ENCODE measurements at places on chromosomes 11 and 22.
A peak's percentile ranks its signal among the peaks of the same experiment; 100 is the strongest.

DNA sequence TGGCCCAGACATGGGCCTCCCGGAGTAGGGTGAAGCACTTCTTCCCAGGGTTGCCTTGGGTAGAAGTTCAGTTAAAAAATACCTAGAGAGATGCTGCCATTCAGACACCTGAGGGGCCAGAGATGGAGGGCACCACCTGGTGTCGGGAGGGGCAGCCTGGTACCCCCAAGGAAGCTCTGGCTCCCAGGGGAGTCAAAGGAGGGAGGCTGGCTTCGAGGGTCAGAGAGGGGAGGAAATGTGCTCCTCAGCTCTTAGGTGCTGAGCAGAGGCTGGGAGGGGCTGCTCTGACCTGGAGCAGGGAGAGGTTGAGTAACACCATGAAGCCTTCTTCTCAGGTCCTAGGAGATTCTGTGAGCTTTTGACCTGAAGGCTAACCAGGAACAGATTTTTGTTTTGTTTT, 1.1 kb downstream of the USP35 start:
- no peak for DNase-seq

- DNase-seq: no peak
Observed at GRCh38 chr22:47944941-47945340, 1182.5 kb downstream of the TBC1D22A start.

- no peak for DNase-seq
Observed at GRCh38 chr22:17176715-17177114, 17.6 kb upstream of the HDHD5 start.

GRCh38 chr11:78594814-78595213, 20.1 kb upstream of the NARS2 start:
- DNase-seq: no peak

GRCh38 chr22:22870577-22871404, 16.8 kb upstream of the IGLL5 start:
- DNase-seq: no peak

DNA sequence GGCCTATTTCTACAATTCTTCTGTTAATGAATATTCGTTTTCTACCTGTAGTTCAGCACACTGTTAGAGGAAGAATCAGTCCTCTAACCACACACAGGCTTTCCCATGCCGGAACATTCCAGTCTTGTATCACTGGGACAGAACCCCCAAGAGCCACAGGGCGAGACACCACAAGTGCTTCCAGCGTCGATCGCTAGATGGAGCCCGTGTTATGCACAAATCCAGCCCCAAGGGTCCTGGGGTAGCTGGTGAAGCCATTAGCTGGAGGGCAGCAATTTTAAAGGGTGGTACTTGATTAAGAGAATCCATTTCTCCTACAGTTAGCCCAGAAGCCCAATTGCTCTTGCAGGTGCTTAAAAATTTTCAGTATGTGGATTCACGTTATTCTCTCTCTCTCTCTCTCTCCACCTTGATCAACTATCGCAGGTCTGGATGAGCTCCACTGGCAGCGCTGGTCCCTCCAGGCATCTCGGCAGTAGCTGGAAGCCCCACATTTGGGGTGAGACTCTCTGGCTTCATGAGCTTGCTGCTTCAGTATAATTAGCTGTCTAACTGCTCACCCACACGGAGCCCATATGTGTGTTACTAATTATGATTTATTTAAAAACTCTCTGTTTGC, 148.2 kb upstream of the SNX19 start:
- DNase-seq: no peak

- DNase-seq: no peak
Observed at GRCh38 chr11:16309226-16309625, 47.1 kb downstream of the SOX6 start.

DNA sequence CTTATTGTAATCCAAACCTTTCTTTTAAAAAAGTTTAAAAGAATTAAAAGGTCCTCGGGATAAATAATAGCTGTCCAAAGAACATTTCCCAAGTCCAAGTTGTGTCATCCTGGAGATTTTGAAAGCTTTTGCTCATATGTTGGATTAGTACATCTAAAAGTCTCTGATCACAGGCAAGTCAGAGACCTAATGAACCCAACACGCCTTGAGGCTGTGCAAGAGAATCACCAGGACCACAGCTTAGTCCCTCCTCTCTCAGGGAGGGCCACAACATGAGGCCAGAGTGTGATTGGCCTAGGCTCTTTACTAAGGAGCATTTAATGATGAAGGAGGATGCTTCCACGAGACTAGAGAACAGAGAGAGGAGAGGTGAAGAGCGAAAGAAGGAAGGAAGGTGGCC, 98.7 kb upstream of the OR5AK2 start:
- DNase-seq: no peak

GRCh38 chr11:44680982-44681597, 45.7 kb upstream of the TSPAN18 start:
- peak; percentile 18 for DNase-seq

DNA sequence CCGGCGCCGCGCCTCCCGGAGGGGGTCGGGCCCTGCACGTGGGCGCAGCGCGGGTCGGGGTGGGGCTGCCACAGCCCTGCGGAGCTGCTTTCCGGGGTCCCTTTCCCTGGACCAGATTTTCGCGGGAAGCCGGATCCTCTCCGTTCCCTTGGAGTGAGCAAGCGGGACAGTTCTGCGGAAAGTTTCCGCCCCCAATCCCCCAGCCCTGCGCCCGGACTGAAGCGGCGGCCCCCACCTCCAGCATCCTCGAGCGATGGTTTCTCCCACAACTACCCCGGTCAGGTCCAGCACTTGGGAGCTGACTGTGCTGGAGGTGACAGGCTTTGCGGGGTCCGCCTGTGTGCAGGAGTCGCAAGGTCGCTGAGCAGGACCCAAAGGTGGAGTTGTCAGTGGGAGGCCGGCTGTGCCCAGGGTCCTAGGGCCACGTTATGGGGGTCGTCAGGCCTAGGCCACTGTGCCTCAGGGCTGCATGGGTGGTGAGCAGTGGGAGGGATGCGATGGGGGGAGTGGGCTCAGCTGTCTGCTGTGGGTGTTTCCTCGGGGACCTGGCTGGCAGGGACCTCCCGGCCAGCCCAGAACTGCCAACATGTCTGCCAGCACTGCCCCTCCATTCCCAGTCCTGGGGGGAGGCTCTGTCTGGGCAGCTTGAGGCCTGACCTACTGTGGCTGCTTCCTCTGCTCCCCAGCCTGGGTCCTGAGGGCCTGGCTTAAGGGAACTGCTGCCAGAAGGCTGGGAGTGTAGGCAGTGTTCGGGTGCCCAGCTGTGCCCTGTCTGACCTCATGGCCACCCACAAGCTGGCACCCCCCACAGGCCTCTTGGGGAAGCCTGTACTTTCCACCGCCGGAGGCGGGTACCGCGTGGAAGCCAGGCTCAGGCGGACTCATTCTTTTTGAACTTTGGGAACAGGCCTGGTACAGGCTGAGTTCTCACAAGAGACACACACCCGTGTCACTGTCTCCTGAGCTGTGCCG, 726 bp downstream of the ST3GAL4 start:
- DNase-seq: peak; percentile 16

DNA sequence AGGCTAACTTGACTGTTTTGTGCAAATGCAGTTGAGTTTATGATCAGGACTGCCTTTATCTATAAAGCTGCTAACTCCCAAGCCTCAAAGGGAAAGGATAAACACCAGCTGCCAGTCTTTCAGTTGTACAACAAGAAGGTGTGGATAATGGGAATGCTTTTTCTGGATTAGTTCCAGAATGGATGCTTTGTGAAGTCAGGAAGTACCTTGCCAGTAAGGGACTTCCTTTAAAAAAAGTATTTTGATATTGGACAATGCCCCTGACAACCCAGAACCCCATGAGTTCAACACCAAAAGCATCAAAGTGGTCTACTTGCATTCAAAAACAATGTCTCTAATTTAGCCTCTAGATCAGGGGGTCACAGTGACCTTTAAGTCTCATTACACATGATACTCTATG, 32.0 kb downstream of the OR5A2 start:
- no peak for DNase-seq

DNA sequence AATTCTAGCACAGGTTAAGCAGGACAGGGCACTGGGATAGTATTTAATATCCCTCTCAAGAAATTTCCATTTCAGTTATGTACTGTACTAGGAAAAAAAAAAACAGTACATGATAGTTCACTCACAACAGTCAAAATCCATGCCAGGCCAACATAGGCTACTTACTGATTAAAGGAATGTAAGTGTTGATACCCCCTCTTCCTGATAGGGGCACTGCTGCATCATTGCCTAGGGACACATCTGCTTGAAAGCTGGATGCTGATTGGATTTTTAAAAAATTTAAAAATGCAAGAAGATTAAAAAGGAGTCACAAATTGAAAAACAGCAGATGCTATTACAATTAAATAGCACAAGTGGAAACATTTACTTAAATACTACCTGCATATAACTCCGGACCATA, 43.4 kb downstream of the APOL5 start:
- DNase-seq: no peak

DNA sequence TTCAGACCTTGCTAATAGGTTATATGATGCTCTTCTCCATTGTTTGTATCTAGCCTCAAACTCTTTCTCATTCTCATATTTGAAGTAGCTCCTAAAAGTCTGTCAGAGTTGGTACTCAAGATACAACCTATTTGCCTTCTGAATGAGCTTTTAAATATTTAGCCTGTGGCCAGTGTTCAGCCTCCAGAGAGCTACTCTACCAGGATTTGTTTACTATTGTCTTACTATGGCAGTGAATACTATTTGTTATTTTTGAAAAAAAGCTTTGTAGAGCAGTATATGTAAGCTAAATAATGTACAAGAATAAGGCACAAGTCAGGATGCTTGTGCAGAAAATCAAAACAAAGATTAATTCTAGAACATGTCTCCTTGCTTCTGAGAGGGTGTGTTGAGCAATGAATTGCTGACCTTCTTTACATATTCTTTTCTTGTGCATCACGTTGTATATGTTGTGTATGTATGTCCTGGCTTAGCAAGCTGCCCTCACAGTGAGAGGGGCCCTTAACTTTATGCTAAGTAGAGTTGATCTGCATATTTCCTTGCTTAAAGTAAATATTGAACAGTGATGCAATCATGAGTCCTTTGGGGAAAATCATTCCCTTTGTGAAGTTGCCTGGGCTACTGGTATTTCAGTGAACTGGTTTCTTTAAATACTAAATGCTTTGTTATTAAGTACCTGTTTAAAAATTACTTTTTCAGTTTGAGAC, 438.0 kb downstream of the LUZP2 start:
- DNase-seq: no peak

DNA sequence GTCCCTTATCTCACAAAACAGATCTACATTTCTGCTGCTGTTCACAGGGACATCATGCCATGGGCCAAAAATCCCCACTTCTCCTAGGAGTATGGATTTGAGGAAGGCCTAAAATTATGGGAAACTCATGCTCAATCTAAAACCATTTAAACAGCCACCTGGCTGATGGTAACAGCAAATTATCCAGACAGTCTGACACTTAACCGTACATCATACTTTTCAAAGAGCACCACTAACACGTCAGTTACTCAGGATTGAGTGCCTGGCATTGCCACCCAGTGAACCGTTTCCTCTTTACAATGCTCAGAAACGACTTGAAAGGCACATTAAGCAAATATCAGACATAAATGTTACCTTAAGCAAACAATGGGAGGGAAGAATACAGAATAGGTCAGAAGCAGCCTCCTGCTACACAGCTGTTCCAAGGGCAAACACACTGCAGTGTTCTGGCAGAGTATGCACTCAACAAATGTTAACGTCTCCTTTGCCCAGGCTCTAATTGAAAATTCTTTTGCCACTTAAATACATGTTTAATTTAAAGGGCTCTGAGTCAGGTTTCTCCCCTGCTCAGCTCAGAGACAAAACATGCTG, 18.8 kb upstream of the SLC36A4 start:
- no peak for DNase-seq

- no peak for DNase-seq
Observed at GRCh38 chr11:64201543-64201942, 5.0 kb upstream of the FERMT3 start.

GRCh38 chr22:30217698-30218560, 28.6 kb downstream of the LIF start:
- no peak for DNase-seq

DNA sequence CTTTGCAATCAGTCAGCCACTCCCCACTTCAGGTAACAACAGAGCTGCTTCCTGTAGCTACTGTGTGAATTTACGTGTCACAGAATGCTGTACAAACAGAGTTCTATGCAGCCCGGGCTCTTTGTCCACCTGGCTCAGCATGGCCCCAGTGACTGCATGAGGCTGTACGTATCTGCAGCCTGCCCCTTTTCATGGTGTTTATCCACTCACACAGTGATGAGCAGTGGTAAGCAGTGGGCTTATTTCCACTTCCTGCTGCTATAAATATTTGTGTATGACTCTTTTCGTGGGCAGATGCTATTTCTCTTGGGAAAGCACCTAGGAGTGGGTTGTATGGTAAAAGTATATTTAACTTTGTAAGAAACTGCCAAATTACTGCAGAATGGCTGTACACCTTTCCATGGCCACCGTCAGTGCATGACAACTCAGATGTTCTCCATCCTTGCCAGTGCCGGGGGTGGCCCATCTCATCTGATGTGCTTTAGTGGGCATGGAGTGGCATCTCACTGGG, 43.3 kb downstream of the MYEOV start:
- DNase-seq: peak; percentile 62

DNA sequence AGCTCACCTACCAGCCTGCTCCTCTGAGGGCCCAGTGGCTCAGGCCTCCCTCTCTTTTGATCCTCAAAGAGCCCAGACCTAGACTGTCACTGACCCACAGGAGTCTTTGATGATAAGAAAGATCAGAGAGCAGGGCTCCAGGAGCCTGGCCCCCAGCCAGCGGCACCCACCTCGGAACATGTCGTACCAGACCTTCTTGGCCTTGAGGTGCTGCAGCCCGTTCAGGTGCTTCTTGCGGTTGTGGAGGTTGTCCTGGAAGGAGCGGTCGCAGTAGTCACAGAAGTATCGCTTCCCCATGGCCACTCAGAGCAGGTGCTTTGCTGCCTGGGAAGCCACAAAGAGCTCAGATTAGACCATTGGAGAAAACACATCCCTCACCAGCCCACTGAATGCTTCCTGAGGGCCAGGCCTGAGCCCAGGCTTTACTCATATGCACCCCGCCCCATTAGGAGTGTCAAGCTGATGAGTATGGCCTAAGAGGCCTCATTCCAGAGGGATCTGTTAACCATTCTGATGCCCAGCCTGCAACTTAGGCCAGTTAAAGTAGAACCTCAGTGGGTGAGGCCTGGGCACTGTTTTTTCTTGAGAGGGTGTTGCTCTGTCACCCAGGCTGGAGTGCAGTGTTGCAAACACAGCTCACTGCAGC, 18.4 kb downstream of the ZMAT5 start:
- no peak for DNase-seq

DNA sequence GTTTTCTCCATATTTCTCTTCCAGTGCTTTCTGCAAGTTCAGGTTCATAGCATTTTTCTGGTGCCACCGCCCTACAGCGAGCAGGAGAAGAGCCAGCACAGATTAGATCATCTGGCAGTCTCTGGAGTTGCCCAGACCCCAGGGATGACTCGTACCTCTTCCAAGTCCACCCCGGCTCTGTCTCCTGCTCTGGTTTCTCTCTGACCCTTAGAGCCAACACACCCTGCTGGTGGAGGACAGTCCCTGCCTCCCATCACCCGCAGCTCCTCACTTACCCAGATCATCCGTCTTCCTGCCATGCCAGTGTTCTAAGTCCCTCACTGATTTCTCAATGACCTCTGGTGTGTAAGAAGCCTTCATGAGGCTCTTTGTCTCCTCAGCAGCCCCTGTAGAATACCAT, 28.0 kb downstream of the TST start:
- DNase-seq: no peak

- no peak for DNase-seq
Observed at GRCh38 chr11:75950141-75950540, 135.1 kb downstream of the UVRAG start.

Data from activated CD4-positive, alpha-beta T cell treated with anti-CD3 and anti-CD28 coated beads for 4 hours (primary cell).